ENCODE measurements at places on chromosomes 6 and 20.

GRCh38 chr20:48008850-48009515 is 223.7 kb upstream of the SULF2 start:
- DNase-seq: no peak

DNA sequence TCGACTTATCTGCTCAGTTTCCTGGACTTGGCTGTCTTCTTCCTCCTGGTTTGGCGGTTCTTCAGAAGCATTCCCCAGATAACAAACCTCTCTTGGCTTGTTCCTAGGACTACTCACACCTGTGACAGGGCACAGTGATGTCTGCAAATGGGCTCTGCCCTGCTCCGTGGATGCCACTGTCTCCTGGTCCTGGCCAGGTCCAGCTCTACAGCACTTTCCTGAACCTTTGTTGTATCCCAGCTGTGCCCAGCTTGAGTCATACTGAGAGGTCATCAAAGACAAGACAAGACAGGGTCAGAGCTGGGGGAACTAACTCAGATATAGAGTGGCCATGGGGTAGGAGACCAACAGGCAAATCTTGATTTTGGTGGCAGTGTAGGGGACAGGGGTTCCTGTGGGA is 102.7 kb upstream of the SLC22A23 start:
- DNase-seq: no peak

DNA sequence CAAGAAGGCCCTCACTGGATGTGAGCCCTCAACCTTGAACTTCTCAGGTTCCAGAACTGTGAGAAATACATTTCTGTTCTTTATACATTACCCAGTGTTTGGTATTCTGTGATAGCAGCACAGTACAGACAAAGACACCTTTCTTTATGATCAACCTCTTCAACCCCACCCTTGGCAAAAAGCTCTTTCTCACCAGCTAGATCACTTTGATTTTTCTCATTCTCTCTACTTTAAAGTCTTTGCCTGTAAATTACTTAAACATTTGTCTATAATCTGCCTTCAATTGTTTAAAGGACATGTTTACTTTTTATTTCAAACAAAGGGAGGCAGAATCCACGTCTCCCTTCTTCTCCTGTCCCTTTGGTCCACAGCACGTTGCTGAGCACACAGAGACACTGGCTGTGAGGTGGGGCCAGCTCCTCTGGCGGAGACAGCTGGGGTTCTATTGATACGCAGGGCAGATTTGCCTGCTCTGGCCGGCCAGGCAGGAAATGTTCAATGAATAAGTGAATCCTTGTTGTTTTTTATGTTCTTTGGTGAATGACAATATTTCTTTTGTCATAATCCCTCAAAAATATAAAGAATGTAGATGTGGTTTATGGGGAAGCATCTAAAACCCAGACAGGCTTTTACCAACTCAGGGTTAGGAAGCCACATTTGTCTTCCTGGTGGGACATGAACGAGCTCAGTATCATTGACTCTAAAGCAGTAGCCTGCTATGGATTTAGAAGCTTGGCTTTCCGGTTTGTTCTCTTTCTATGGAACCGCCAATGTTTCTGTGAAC is 52.9 kb downstream of the NEDD9 start:
- DNase-seq: no peak

DNA sequence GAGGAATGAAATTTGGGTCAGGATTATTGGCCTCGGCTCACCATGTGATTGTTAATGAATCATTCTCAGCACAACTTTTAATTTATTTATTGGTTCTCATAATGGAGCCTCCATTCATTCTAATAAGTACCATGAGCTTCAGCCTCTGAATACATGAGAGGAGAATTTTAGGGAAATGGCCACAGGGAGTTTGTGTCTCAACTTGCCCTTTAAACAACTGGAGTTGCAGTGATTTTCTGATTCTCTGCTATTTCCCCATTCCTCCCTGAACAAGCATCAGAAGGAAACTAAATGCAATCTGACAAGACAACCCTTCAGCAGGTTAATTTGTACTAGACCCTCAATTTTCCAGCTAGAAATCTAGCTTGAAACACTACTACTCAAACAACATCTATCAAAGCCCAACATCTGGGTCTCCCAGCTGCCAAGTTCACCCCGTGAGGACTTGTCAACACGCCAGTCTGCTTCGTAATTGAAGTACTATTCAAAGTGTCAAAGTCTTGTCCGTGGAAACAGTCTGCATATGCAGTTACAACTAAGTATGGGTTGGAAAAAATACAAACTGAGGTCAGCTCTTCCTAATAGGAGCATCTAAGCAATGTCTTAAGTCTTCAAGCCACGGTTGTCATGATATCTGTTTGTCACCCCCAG is 235.4 kb downstream of the CDH4 start:
- DNase-seq: no peak

GRCh38 chr20:17648791-17649730 is 33.0 kb downstream of the RRBP1 start:
- DNase-seq: no peak

- DNase-seq: peak; percentile 94
These were observed 140.0 kb downstream of the TAF4 start for GRCh38 chr20:61925555-61926252.

DNA sequence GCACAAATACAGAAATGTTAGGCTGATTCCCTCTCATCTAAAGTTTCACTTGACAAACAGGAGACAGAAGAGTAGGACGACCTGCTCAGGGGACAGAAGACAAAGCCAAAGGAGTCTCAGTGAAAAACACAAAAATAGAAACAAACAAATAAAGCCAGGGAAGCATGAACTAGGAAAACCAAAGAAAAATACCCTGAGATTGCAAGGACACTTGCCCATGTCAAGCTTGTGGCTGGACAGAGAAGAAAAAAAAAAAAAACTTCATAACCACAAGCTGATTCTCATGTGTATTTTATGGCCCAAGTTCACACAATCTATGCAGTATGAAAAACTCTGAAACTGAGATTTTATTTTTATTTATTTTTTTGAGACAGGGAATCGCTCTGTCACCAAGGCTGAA is 85.6 kb upstream of the BEND6 start:
- no peak for DNase-seq

GRCh38 chr6:91087908-91088307 is 501.0 kb upstream of the MAP3K7 start:
- DNase-seq: no peak

- DNase-seq: no peak
These were observed 35.1 kb upstream of the RSPO3 start for GRCh38 chr6:127083231-127083962.

GRCh38 chr6:75204217-75204958 is 1.5 kb downstream of the COL12A1 start:
- DNase-seq: peak; percentile 90

GRCh38 chr6:88662163-88662580 is 301.2 kb downstream of the RNGTT start:
- DNase-seq: no peak

DNA sequence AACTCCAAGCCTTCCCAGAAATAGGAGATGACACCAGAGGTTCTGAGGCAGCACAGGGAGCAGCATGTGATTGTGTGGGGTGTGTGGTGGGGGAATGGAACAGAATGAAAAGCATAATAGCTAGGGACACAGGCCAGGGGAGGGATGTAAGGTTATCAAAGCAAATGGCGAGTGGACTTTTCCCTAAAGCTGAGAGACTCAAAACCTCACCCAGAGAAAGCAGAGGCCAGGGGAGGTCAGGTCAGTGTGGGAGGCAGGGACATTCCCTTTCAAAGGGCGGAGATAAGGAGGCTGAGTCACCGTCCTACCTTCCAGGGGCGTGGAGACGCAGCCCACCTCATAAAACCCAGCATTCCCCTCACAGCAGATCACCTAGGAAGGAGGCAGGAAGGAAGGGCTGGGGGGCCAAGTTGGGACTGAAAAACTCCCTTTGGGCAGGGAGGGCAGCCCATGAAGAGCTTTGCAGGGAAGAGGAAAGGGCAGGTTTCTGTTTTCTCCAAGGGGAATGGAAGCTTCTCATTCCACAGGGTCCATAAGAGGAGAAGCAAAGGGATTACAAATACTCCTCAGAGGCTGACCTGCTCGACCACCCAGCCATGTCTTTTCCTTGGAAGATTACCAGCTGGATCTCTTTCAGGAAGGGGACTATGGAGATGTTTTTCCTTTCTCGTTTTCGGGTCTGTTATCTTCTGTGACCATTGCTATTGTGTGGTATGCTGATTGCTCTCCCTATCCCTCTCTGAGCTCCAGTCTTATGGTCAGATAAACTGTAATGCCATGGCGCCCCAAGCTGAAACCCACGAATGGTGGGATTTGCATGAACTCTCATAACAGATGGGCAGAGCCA is 9.6 kb upstream of the LY6G5C start:
- DNase-seq: peak; percentile 58

- DNase-seq: no peak
These were observed 7.2 kb upstream of the MDGA1 start for GRCh38 chr6:37704923-37705238.

DNA sequence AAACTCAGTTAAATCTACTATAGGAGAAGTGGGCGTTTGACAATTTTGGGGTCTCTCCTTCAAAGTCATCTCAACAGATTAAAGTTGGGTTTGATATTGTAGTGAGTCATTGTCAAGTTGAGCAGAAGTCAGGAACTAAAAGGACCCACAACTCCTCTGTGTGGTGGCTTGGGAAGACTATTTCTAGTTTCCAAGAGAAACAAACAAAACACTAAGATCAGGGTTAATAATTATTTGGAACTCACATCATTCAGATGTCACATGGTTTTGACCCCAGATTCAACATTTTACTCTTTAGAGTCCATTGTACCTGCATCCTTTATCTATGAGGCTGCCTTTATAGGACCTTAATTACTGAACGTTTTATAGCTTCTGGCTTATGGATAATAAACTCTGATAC is 45.3 kb upstream of the TINAG start:
- DNase-seq: no peak

DNA sequence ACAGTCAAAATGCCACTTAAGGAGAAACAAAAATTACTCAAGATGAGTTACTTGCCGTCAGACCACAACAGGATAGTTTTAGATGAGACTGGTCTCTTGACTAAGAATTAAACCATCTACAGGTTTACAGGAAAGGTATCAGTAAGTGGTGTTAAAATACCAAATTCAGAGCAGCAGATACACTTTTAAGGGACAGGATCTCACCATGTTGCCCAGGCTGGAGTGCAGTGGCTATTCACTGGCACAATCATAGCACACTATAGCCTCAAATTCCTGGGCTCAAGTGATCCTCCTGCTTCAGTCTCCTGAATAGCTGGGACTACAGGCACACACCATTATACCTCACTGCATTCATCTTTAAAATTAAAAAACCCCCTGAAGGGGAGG is 4.7 kb downstream of the MCCD1 start:
- no peak for DNase-seq

DNA sequence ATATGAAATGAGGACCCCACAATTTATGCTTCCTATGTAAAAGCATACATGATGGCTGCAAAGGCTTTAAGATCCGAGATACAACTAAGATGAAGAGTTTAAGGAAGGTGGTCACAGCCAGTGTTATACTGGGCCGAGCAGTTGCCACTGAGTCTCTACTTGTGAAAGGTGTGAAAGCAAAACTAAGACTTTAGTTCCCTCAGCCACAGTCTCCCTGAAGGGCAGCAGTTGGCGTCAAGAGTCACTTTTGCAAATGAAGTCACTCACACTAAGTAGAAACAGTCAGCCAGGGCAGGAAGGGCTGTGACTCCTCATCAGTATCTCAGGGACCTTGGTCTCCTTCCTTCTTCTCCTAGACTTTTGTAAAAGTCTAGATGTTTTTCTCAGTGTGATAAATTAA is 191.6 kb upstream of the MCHR2 start:
- no peak for DNase-seq

- DNase-seq: no peak
These were observed 285.7 kb upstream of the PRDM1 start for GRCh38 chr6:105800398-105800797.

DNA sequence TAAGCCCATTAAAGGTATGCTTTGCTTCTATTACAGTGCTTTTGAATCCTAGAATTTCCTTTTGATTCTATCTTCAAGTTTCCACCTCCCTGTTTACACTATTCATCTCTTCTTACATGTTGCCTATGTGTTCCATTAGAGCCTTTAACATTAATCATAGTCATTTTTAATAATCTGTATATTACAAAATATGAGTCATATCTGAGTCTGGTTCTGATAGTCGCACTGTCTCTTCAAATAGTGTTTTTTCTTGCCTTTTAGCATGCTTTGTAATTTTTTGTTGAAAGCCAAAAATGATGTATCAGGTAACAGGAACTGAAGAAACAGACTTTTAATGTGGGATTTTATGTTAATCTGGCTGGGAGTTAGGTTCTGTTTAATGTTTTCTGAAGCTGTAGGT is 68.4 kb downstream of the DNAAF9 start:
- DNase-seq: no peak

DNA sequence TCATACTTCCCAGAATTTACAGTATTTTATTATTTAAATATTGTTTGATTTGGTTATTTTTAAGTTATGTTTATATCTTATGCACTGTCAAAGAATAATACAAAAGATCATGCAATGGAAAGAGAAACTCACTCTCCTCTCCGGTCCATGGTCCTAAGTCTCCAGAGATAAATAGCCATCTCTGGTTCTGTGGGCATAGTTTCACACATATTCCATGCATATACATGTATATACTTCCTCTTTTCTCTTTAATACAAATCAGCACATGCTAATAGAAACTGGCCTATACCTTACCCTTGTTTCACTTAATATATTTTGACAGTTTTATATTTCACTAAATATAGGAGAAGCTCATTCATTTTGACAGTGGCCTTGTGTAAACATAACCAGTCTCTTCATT is 901.7 kb upstream of the CITED2 start:
- DNase-seq: no peak
